ENCODE measurements at places on chromosomes 3 and 15.

DNA sequence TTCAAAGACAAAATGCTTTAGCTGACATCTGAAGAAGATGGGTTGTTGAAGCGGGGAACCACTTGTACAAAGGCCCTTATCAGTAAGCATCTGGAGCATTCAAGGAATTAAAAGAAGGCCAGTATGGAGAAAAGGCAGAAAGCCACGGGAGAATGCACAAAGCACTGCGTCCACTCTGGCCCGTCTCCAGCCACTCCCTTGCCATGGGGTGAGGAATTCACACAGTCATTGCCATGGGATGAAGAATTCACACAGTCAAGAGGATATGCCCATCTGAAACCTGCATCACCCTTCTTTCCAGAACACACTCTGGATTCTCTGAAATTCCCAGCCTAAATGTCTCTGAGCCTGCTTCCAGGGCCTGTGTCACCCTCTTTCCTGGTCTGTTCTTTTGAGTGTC lies 26.7 kb upstream of the STAG1 start:
- no peak for DNase-seq

- DNase-seq = no peak
These were observed 3.7 kb downstream of the HRG start for GRCh38 chr3:186669378-186670084.

DNA sequence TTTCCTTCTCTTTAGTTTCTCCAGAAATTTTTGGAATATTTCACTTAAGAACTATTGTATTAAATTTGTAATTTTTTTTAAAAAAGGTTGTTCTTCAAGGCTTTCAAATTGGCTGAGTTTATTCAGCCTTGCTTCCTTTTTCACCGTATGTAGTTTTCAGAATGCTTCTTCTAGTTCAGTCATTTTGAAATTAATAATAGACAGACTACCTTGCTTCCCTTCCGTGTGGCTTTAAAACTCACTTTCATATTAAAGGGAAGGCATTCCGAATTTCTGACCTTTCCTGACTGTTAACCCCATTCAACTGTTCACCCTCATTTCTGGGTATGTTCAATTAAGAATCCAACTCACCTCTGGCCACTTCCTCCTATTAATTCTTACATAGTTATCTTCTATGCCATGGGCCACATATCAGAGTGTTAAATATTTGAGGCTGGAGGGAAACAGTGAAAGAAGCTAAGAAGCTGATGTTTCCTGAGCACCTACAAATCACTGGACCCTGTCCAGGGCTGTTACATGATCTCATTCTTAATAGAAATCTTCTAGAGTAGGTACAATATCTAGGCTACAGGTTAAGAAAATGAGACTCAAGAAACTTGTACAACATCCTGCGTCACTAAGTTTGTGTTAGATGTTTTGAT lies 237.5 kb downstream of the P3H2 start:
- DNase-seq = no peak

DNA sequence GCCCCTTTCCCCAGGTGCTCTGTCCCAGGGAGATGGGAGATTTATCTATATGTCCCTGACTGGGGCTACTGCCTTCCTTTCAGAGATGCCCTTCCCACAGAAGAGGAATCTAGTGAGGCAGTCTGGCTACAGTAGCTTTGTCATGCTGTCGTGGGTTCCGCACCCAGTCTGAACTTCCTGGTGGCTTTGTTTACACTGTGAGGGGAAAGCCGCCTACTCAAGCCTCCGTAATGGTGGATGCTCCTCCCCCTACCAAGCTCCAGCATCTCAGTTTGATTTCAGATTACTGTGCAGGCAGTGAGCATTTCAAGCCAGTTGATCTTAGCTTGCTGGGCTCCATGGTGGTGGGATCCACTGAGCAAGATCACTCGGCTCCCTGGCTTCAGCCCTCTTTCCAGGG lies 35.4 kb upstream of the SLC7A14 start:
- DNase-seq = no peak

GRCh38 chr3:36991147-36991546 lies 1.8 kb downstream of the EPM2AIP1 start:
- no peak for DNase-seq

DNA sequence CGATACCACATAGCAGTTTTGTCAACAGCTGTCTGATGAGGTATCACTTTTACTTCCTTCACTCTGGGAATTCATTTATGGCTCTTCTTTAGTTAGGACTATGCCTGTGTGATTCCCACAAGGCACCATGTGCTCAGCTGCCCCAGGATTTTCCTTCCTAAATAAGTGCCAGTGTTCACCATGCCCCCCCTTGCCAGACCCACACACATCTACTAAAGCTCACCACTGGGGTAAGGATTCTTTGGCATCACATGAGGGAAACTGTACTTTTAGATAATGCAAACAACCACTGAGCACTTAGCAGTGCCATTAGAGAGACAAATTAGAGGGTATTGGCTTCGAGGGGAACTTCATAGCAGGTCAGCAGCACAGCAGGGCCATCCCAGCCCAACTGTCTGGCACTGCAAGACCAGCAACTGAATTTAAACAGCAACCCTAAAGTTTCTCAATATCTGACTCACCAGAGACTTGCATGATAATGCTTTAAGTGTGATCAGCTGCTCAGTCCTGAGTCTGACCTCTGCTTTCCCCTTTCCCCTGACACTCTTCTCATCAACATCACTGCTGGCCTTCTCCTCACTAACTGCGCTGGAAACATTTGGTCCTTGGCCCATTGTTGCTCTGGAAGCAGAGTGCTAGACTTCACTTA lies 114.3 kb downstream of the STAC start:
- no peak for DNase-seq

DNA sequence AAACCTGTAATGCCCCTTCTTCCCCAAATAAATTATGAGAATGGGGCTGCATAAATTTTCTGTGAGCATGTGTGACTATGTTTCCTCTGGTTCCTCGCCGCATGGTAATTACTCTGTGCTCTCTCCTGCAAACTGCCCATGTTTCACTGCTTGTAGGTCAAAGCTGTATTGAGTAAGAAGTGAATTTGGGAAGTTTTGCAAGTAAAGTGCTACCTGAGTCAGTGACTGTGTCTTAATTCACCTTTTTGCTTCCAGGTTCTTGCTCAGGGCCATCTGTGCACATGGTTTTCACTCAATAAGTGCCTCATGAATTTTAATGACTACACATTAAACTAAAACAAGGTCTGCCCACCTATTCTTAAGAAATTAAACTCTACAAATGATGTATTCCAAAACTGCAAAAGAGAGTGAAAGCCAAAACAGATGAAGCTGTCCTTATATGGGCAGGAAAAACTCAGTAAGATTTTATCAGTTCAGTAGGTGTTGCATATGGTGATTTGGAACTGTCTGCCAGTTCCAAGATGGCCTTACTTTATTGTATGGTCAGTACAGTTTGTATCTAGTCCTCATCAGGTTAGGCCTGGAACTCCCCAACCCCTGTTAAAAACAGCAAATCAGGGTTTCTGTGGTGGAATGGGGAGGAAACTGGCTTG lies 100.0 kb downstream of the LPP start:
- DNase-seq = no peak

DNA sequence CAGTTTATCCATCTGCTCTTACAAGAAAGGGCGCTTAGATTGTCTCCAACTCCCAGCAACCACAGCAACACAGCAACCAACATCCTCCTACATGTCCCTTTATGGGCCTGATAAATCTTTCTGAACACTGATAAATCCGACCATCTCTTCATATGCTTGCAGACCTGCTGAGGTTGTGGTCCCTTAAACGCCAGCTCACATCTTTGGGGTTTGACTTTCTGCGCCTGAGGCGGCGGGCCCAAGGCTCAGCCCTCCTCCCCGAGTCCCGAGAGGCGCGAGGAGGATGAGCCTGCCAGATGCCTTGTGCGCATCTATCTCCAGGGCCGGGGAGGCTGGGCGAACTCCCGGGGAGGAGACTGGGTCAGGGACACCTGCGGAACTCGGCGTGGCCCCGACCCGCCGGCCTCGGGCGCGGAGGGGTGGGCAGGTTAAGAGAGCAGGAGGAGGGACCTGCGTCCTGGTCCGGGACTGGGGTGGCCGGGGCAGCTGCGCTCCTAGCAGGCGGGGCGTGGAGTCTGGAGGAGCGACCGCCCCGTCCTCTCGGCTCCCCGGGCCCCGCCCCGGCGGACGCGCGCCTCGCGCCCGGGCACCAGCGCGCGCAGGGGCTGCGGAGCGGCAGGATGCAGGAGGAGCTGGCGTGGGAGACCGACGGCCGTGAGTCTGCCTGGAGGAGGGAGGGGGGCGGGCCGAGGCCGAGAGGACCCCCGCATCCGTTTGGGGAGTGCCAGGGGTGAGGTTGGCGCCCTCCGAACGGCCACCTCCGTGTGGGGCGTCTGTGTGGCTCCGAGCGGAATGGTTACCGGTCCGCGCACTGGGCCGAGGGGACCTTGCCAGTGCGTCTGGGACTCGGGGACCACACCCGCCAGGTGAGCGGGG lies at the start of gene ANKDD1A:
Gene ANKDD1A, plus strand, starts transcription at position 592 of the 876 bp plus-strand sequence. Its CDS starts 29 bp downstream, at position 621.
- peak; percentile 67 for DNase-seq

DNA sequence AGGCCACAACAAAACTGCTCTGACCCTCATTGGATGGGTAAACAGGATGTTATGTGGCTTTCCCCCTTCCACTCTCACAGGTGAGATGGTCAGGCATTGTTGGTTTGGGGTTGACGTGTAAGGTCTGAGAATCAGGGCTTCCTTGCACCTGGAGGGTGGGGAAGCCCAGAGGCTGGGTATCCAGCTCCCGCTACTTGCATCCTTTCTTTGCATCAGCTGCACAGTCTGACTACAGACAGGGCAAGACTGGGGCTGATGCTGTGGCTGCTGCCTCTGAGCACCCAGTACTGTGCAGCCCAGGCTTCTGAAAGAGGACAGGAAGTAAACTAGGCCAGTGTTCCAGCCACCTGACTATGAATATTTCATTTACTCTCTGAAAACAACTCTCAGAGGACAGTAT lies 58.0 kb upstream of the ATP2B2 start:
- DNase-seq = no peak

GRCh38 chr3:148729476-148730055 lies 31.9 kb downstream of the AGTR1 start:
- no peak for DNase-seq

- no peak for DNase-seq
These were observed 17.0 kb downstream of the MYNN start for GRCh38 chr3:169790219-169790618.

GRCh38 chr3:182524711-182525401 lies 268.4 kb upstream of the ATP11B start:
- DNase-seq = no peak

GRCh38 chr15:34216527-34217270 lies 6.8 kb upstream of the KATNBL1 start:
- DNase-seq = no peak

DNA sequence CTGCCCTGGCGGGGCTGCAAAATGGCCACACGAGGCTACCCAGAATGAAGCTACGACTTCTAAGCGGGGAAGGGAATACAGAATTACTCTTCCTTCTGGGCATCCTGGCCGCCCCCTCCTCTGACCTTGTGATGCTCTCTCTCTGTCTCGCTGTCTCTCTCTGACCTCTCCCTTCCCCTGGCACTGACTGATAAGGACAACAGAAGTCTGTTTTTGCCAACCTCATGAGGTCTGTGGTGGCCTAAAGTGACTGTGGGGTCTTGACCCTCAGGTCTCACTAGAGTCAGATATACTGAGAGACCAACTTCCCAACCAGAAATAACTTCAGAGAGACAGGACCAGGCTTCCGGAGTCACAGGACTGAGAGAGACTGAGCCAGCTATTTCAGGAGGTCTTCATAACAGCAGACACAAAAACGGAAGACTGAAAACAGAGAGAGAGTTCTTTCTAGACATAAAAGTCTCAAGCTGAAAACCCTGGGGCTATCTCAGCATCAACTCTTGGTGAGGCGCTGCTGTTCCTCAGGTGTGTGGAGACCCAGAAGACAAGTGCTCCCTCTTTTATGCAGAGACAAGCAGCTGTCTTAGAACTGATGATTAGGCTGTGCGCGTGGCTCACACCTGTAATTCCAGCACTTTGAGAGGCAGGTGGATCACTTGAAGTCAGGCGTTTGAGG lies 38.2 kb upstream of the CFAP161 start:
- no peak for DNase-seq

DNA sequence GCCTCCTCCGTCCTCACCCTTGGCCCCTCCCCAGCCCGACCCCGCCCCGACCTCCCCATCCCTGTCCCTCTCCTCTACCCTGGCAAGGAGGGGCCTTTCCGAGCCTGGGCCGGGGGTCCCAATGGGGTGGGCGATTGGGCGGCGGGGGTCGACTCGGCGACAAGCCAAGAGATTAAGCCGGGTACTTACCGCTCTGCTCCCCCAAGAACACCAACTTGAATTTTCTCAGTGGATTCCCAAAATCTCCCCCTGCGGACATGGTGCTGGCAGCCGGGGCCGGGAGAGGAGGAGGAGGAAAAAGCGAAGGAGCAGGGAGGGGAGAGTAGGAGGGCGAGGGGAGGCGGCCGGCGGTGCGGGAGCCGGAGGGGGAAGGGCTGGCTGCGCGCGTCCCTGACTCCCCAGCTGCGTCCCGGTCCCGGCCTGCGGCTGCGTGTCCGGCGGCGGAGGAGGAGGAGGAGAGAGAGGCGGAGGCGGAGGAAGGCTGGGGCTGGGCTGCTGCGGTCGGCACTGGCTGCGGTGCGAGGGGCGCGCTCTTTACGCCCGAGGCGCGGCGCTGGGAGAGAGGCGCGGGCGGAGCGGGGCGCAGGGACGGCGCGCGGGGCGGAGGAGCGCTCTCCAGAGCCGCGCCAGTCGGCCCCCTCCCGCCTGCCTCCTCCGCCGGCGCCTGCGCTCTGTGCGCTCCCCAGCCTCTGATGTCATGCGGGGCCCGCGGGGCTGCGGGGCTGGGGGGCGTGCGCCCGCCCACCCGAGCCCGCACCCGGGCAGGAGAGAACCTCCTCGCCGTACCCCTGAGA lies at the start of gene RAB6B:
Gene RAB6B, minus strand, starts transcription at position 675 of the 794 bp plus-strand sequence. Its CDS starts 416 bp downstream, at position 259.
- DNase-seq = no peak

- DNase-seq = no peak
These were observed 86.0 kb upstream of the GALNT15 start for GRCh38 chr3:16088496-16088895.

DNA sequence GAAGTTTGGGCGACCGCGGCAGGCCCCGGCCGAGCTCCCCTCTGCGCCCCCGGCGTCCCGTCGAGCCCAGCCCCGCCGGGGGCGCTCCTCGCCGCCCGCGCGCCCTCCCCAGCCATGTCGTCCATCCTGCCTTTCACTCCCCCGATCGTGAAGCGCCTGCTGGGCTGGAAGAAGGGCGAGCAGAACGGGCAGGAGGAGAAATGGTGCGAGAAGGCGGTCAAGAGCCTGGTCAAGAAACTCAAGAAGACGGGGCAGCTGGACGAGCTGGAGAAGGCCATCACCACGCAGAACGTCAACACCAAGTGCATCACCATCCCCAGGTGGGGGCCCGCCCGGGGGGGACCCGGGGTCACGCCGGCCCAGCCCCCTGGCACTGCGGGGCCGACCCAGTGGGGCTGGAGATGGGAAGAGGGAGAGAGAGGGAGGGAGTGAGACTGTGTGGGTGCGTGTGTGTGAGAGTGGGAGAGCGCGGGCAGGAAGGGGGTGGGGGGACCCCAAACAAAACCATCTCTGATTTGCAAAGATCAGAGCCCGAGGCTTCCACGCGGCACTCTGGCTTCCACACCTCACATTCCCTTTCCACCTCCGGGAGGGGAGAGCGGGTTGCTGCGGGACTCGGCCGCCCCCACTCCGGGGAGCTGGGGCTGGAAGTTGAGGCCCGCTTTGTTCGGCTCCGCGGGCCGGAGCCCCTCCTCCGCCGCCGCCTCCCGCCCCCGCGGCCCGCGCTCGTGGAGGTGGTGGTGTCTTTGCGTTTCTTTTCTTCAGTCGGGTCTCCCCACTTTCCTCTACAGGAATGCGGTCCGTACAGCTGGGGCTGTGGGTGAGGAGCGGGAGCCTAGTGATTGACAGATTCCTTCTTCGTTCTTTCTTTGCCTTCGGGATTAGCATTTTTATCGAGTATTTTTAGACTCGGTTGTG lies 898 bp downstream of the SMAD3 start:
- DNase-seq = no peak

GRCh38 chr15:72009222-72009621 lies 108.7 kb downstream of the MYO9A start:
- no peak for DNase-seq

GRCh38 chr15:72170691-72171090 lies 26.9 kb downstream of the GRAMD2A start:
- no peak for DNase-seq

All from NCI-H510A (cell line).